Epithelial cell of umbilical artery (primary cell): ENCODE measurements at places on chromosomes 16 and 17. TPM values are rescaled to one million over a fixed set of nuclear protein-coding genes. Genes with fewer than 3 reads are reported as not detected.

The RNF112 gene
- total RNA-seq = not detected in 2 replicates

The ITGAD gene
- total RNA-seq = not detected in 2 replicates

The KRTAP9-2 gene
- not detected in 2 replicates for total RNA-seq

The TP53TG3D gene
- not detected in 2 replicates for total RNA-seq

The MYH13 gene
- total RNA-seq = not detected in 2 replicates

The SRSF1 gene
- total RNA-seq = 541 and 878 TPM in 2 replicates

The LLGL2 gene
- total RNA-seq = 1.8 and 2.9 TPM in 2 replicates

The ARL5C gene
- total RNA-seq = not detected in 2 replicates

The ENPP7 gene
- total RNA-seq = not detected in 2 replicates

The PRSS33 gene
- not detected in 2 replicates for total RNA-seq

The NOG gene
- total RNA-seq = 1.4 and 1.6 TPM in 2 replicates

The CCL7 gene
- 1.3 and 4.4 TPM in 2 replicates for total RNA-seq

The PPP1R1B gene
- total RNA-seq = not detected in 2 replicates

The CES5A gene
- not detected in 2 replicates for total RNA-seq
